ENCODE measurements at places on chromosomes 11 and 22. TPM values are rescaled to one million over a fixed set of nuclear protein-coding genes. Genes with fewer than 3 reads are reported as not detected.

DNA sequence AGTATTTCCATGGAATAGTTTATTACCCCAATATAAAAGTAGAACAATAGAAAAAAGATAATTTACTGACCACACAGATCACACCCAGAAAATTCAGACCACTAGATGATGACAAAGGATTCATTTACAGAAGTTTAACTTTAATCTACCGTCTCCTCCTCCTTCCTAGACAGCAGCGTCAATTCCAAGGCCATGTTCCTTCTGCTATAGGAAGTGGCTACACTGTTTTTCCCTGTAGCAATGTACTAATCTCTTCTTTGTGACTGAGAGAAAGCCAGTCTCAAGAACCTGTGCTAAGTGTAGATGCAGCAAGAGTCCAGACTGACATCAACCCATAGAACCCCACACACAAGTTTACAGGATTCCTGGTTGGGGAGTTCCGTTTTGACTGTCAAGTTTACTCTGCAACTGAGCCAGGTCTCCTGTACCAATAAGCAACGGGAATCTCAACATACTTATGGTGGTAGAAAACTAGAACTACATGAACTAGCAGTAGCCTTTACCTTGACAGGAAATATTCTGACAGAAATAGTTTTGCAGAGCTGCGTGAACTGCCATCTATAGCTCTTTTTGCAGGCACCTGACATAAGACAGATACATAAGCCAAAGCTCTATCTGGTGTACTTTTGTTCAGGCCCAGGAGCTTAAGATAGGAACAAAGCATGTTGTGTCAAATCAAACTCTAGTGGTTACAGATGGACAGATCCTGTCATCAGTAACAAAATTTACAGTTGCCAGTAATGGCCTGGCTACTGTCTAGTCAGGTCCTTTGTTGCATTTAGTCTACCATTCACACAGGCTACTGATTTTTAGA, 42.9 kb downstream of the MRTFA start:
- no peaks in the 10 kb centered on the region for H3K27me3 ChIP-seq
- DNase-seq: no peak
- peaks cover 62% of the 10 kb centered on the region for H3K4me1 ChIP-seq
- no peak overlapping the region for H3K4me3 ChIP-seq
- no peaks in the 10 kb centered on the region for H3K36me3 ChIP-seq

DNA sequence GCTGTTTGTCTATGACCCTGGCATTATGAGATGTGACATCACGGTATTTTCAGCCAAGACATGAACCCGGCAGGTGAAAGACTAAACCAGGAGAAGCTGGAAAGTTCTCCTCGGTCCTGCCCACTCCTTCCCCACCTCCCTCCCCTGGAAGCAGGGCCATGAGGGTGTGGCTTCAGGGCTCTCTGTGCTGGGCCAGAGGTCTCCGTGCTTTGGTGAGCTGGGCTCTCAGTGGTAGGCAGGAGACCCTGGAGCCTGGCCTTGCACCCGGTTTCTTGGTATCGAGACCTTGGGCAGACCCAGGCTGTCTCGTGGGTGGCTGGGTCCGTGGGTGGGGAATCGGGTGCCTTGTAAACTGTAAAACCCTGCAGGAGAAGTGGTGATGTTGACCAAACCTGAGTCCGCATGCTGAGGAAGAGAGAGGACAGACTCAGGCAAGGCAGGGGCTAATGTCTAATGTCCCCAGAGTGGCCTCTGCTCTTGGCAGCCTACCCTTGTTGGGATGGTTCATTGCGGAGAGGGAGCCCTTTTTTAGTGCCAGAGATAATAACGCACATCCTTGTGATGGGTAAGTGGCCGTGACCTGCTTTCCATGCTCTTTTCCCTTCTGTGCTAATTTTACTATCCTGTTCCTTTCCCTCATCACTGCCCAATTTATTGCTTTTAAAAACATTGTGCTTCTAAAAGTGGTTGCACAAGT, 48.6 kb upstream of the PARVG start:
- H3K4me3 ChIP-seq: no peak overlapping the region
- no peak for DNase-seq
- H3K27ac ChIP-seq: no peak overlapping the region
- peaks cover 38% of the 10 kb centered on the region for H3K4me1 ChIP-seq

GRCh38 chr22:42173183-42173926, 42.7 kb upstream of the CYP2D6 start:
- no peak overlapping the region for H3K4me3 ChIP-seq
- DNase-seq: no peak
- H3K4me1 ChIP-seq: no peaks in the 10 kb centered on the region

- no peaks in the 10 kb centered on the region for H3K4me1 ChIP-seq
- DNase-seq: no peak
- no peaks in the 10 kb centered on the region for H3K27me3 ChIP-seq
Measured at GRCh38 chr11:87447606-87448005, 409.9 kb downstream of the TMEM135 start.

GRCh38 chr11:123516238-123516637, 86.2 kb downstream of the GRAMD1B start:
- H3K36me3 ChIP-seq: no peaks in the 10 kb centered on the region
- H3K27me3 ChIP-seq: no peaks in the 10 kb centered on the region
- no peak for DNase-seq
- H3K4me1 ChIP-seq: peaks cover 33% of the 10 kb centered on the region
- H3K27ac ChIP-seq: no peak overlapping the region

DNA sequence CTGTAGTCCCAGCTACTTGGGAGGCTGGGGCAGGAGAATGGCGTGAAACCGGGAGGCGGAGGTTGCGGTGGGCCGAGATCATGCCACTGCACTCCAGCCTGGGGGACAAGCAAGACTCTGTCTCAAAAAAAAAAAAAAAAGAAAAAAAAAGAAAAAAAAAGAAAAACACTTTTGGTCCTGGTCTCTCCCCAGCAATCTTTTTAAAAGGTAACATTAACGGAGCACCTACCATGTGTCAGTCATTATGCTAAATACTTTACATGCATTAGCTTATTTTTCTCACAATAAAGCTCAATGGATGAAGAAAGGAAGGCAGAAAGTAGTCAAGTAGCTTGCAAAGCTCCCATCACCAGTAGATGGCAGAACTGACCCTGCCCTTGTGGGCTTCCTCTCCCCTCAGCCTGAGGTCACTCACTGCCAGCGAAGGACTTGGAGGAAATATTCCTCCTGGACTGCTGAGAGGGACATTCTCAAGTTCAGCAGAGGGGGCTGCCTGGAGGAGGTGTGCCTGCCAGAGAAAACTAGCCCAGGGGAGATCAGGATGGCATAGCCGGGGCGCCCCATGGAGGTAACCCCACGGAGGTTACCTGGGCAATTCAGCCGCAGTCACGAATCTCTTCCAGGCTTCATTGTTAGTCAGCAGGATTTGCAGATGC, 15.5 kb downstream of the APOL3 start:
- H3K4me3 ChIP-seq: no peak overlapping the region
- H3K27ac ChIP-seq: no peak overlapping the region
- H3K27me3 ChIP-seq: no peaks in the 10 kb centered on the region
- H3K36me3 ChIP-seq: peaks cover 6% of the 10 kb centered on the region

KRTAP5-8 gene
- total RNA-seq: 0.49 TPM

SLC43A1 gene
- 32.1 TPM for total RNA-seq

Data from thyroid gland (tissue), 4 donors.